ENCODE measurements at places on chromosomes 6 and 20. TPM values are rescaled to one million over a fixed set of nuclear protein-coding genes. Genes with fewer than 3 reads are reported as not detected.

The OXT gene
- total RNA-seq = not detected

DNA sequence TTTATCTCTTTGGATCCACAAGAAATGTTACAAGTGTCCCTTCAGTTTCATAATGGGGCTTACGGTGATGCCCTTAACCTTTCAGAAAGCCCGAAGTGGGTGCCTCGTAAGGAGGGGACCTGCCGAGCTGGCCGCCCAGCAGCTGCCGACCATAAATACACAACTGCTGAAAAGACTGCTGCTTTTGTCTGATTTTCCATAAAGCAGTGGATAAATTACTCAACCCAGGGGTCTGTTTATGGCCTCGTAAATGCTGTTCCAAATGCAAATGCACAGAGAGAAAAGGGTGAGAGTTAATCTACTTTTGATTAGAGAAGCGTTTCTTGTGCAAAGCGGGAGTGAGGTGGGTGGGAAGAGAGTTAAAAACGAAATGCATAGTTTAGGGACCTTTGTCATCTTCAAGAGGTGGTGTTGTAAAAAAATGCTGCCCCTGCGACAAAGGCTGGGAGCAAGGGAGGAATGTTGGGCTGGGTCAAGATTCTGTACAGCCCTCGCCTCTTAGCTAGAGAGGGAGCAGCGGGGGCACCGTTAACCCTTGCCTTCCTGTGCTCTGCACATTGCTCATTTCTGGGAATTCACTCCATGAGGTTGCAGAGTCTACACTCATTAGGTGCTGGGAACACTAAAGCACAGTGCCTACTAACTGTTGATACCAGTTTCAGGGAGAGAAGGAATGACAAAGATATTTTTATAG, 112.0 kb upstream of the MTHFD1L start:
- DNase-seq = no peak

- no peak for DNase-seq
Measured at GRCh38 chr6:100685747-100686146, 195.4 kb downstream of the ASCC3 start.

The TBC1D32 gene
- total RNA-seq = 4.2 TPM

GRCh38 chr6:70028926-70029325, 162.6 kb downstream of the COL19A1 start:
- no peak for DNase-seq

The PDCD2 gene
- 34.2 TPM for total RNA-seq

DNA sequence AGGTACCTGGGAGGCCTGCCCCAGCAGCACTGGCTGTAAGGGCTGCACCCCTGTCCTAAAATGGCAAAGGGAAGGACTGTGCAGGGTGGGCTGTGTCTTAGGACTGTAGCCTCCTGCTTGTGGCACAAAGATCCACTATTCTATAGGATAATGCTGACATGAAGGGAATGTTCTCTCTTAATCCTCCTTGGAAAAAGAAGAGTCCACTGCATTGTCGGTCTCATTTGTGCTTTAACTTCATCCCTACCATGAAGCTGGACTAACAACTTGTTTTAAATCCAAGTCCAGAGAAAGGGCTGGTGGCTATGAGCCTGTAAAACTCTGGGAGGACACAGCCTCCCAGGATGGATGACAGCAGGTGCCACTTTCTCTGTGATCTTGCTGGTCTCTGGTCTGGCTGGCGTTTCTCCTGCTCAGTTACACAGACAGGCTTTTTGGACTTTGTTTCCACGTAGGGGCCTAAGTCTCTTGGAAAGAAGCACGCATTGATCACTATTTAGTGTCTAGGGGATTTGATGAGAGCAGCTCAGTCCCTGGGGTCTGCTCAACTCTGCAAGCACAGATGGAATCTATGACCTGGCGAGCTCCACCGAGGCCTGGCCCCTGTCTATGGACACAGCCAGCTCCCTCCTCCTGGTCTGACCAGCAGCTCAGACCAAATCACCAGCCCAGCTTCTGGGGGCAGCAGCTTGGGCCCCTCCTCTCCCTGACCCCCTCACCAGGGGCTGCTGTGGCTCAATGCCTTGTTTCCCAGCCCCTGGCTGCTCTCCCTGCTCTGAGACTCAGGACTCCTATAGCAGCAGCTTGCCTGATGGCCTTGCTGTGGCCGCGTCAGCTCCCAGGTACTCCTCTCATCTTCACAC, 4.8 kb downstream of the CST3 start:
- DNase-seq = no peak

DNA sequence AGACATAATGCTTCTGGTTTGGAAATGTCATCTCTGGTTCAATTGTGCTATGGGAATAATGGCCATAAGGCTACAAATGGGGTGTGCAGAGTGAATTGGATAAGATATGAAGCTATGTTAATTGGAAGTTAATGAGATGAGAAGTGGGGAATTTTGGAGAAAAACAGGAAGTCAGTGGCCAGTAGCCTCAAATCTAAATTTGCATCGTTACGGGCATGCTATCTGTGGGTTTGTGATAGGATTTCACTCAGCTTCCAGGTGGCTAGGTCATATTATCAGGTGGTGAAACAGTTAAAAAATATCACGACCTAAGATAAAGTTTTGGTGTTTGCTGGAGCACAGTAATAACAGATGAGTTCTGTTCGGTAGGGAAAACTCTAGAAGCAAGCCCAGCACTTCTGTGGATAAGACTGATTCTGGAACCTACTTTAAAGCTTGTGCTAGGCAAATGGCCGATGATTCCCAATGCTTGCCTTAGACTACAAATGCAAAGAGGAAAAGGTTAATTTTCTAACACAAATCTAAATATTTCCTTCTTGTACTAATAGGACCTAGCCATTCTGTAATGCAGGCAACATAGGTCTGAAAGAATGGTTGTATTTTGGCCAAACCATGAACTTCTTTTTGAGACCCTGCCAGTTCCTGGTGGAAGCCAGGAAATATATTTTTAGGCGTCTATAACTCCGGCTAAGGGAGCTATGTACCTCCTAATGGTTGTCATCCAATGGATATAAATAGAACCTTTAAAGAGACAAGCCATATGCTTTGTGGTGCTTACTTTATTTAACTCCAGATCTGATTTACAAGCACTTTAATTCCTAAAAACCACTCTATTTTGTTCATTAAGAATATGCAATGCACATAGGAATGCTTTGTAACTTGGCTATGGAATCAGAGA, 111.0 kb downstream of the PLCB1 start:
- DNase-seq = peak; percentile 23

- DNase-seq = no peak
Measured at GRCh38 chr6:158131926-158132325, 36.1 kb downstream of the SERAC1 start.

DNA sequence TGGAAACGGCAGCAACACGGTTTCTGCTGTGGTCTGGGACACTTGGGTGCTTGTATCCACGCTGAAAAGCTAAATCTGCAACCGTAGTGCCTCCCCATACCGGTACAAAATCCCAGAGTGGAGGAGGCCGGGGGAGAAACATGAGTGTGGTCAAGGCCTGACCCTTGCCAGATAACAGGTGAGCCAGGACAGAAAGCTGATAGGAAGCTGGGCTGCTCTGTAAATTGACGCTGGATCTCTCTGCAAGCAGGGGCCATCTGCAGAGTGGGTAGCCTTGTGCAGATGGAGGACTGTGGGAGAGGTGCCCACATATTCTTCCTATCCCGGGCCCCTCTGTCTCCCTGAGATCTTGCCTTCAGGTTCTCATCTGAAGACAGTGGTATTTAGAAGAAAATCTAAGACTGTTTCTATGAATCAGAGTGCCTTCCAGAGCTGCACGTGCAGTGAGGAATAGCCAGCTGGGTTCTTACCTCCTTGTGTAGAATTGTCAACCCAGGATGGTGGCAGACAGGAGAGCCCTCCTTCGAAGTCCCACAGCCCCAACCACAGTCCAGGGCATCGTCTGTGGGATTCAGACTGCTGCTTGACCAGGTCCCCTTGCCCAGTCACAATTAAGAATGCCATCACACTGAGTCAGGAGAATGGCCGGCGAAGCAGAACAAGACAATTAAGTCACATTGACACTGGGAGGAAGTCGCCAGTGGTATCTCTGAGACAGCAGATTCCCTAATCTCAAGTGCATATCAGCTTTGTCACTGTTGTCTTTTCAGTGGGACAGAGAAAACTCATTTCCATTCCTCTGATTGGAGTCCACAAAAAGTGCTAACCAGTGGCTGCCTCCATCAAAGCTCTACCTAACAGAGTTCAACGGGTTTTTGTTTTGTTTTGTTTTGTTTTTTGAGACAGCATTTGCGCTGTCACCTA, 100.0 kb upstream of the RIPOR2 start:
- no peak for DNase-seq
